ENCODE measurements at places on chromosomes 6 and 20.

- no peak for DNase-seq
These were observed 6.6 kb downstream of the FILIP1 start for GRCh38 chr6:75486850-75487518.

- no peak for DNase-seq
These were observed 3.8 kb downstream of the COL12A1 start for GRCh38 chr6:75201901-75202672.

- no peak for DNase-seq
These were observed 448 bp upstream of the RNF114 start for GRCh38 chr20:49935746-49936152.

DNA sequence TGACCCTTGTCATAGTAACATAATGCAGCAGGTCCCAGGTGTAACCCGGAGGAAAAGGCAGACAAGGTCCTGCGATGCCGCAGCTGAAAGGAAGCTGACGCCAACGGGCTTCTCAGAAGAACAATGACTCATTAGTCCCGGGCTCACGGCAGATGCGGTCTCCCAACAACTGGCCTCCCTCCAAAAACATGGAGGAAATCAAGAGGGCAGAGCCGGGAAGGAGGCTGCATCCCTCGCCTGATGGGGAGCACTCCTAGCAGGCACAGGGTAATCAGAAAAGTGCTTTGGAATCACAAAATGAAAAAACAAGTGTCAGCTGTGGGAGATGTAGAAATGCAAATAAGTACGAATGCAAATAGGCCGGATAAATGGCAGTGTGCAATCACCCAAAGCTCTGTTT lies 165.2 kb upstream of the AGPAT4 start:
- no peak for DNase-seq

GRCh38 chr20:62280303-62280702 lies 22.5 kb upstream of the ADRM1 start:
- DNase-seq, result no peak

GRCh38 chr6:98769546-98769945 lies 64.8 kb upstream of the POU3F2 start:
- peak; percentile 3 for DNase-seq

GRCh38 chr6:81762132-81762531 lies 9.7 kb upstream of the TENT5A start:
- no peak for DNase-seq

DNA sequence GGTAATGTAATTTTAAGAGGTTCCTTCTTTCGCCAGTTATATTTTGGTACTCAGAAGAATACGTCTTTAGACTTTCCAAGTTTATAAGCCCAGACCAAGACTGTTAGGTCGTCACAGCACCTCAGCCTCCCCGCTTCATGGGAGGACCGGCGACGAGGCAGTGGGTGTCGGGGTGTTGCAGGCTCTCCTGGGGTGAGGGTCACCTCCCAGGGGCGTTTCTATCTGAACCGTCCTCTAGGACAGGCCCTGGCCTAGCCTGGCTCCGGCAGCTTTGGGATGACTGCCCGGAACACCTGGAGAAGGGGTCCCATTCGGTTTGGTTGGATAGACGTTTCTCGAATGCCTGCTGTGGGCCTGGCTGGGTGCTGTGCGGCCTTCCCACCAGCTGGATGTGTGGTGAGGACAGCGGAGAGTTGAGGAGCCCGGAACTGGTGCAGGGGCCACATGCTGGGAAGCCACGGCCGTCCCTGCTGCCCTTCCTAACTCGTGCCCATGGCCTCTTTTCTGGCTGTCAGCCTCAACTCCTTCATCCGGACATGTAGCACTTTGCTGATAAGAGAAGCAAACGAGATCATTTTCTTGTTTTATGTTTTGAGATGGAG lies 1.1 kb downstream of the OSBPL2 start:
- no peak for DNase-seq

GRCh38 chr20:58432186-58432954 lies 43.3 kb downstream of the VAPB start:
- DNase-seq, result peak; percentile 28

DNA sequence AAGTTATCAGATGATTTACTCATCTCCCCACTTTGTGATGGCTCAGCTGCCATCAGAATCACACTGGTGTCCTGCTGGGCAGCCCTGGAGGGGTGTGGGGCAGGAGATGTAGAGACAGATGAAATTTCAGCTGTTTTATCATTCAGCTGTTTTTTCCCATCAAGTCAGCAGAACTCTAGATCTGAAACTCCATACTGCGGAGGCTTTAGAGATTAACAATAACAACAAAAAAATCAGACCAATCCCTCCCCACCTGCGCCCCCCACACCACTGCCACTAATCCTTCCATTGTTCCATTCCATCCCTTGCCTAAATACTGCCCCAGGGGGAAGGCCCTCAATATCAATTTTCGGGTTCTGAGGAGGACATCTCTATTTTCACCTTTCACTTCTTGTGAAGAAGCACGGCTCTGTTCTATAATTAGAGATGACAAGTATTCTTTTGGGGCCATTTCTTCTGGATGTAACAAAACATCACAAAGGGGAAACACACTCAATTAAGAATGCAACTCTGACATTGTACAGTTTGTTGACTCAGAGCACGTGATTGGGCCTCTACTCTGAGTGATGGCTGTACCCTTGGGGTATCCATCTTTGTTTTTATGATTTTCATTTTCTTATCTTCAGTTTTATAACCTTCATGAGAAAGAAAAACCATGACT lies 396.3 kb downstream of the ZFAND3 start:
- DNase-seq, result no peak

DNA sequence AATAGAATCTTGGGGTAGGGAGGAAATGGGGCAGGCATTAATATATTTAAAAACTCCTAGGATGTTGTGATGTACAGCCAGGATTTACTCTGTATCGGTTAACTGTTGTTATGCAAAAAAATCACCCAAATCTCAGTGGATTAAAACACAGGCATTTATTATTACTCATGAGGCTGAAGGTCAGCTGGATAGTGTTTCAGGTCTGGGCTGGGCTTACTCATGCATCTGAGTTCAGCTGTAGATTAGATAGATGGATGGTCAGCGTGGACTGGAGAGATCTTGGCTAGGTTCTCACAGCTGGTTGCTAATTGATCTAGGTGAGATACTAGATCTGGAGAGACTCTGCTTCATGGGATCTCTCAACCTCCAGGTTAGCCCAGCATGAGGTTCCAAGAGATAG lies 131.4 kb downstream of the BTBD3 start:
- no peak for DNase-seq

GRCh38 chr6:45959534-45960145 lies 56.0 kb downstream of the CLIC5 start:
- DNase-seq, result peak; percentile 79

DNA sequence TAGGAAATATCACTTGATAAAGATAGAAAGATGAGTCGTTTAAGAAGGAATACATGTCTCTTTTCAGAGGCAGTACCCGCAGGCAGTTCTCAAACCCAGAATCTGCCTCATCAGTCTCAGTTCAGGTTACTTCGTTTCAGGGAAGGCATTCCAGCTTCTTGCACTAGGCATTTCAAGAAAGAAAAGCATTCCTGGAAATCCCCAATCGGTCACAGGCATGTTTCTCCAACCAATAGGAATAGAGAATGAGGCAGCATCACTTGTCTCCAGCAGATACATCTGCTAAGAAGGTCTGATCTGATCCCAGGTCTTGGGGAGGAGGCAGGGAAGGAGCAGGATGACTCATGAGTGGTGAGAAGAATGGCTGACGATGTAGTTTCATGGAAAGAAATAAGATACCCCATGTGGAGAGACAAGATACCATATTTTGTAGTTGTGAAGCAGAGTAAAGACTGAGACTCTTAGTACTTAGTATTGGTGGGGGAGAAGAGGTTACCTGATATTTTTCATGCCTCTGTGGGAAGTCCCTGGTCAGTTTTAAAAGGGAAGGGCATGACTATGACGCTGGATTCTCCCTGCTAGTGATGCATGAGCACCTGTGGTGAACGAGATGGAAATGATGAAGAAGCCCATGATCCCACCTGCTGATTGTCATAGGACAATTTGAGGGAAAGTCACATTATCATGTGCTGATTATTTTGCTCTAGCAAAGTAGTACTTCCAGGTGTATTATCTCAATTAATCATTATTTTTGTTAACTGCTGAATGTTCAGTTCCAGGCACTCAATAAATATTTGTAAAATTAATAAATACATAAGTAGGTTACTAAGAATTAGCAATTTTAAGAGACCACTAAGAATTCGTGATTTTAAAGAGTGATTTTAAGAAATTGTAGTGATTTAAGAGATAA lies 20.3 kb upstream of the HLA-DRB1 start:
- peak; percentile 78 for DNase-seq

- DNase-seq, result no peak
These were observed 56.6 kb downstream of the TNFRSF21 start for GRCh38 chr6:47253136-47253535.

- no peak for DNase-seq
These were observed 192.2 kb downstream of the GJA10 start for GRCh38 chr6:90086517-90086916.

- DNase-seq, result peak; percentile 28
These were observed 35.6 kb upstream of the LAMP5 start for GRCh38 chr20:9478771-9479170.

GRCh38 chr6:138577151-138577915 lies 78.0 kb upstream of the NHSL1 start:
- DNase-seq, result no peak

DNA sequence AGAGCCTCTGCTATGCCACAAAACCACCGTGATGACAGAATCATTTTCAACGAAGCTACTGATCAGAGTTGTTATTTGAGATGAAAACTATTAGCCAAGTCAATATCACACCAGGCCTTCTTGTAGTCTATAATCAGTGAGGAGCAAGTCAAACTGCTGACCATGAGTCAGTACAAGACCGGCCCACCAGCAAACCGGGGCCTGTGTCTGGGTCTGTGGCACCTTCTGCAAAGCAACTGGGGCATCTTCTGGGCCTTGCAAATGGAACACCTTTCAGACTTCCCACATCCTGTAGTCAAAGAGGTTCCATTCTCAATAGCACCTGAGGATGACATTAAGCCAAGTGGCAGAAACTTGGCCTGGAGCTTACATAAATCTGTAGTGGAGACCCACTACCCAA lies 38.5 kb downstream of the CPXM1 start:
- DNase-seq, result no peak

DNA sequence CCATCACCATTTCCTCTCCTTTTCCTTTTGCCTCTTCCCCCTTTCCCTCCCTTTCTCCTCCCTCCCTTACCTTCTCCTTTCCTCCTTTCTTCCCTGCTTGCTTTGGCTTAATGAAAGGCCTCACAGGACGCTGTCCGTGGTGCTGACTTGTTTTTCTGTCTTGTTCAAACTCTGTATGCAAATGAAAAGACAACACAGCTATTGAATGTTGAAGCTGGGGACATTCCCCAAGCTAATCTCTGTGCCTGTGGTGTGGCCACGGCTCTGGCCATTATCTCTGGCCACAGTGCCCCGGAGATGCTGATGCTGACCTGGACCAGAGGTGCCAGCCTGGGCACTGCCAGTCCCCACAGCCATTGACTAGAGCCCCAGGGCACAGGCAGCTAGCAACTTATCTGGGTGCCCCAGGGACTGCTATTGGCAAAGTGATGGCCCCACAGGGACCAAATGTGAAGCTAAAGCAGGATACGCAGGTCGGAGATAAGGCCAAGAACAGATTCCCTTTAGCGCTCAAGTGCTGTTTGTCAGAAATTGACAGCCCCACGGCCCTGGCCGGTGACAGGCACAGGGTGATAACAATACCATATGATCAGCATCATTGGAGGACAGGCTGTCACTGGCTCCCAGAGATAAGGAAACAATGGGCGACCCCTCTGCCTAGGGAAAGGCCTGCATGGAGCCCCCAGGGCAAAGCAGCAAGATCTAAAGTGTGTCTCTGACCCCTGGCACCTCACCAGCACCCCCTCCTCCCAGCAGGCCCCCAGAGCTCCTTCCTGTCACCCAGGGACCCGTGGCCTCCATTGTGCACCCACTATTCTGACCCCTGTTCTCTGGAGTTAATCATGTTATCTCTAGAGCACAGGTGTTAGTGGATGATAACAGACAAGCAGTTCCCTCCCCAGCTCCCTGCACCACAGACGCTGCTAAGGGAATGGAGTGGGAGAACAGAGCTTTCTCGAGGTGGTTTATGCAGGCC lies 31.6 kb upstream of the SLC32A1 start:
- peak; percentile 79 for DNase-seq

- no peak for DNase-seq
These were observed 210.5 kb upstream of the SHLD1 start for GRCh38 chr20:5539691-5540090.

- DNase-seq, result no peak
These were observed 70.0 kb upstream of the SASH1 start for GRCh38 chr6:148272597-148272996.

DNA sequence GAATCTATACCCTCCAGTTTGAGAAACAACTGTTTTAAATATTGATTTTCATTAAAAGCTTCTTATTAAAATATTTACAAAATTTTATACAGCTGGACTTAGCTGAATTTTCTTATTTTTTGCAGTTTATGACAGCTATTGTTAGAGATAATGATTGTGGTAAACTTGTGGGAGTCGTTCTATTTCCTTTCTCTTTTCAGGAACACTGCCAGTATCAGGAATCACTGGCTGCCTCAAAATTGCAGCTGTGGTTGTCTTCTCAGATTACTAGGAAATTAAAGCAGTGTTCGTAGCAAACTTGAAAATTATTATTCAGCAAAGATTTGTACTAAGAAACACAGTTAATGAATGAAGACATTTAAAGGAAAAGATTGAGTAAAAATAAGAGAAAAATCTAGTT lies 311.0 kb downstream of the CENPW start:
- DNase-seq, result no peak

DNA sequence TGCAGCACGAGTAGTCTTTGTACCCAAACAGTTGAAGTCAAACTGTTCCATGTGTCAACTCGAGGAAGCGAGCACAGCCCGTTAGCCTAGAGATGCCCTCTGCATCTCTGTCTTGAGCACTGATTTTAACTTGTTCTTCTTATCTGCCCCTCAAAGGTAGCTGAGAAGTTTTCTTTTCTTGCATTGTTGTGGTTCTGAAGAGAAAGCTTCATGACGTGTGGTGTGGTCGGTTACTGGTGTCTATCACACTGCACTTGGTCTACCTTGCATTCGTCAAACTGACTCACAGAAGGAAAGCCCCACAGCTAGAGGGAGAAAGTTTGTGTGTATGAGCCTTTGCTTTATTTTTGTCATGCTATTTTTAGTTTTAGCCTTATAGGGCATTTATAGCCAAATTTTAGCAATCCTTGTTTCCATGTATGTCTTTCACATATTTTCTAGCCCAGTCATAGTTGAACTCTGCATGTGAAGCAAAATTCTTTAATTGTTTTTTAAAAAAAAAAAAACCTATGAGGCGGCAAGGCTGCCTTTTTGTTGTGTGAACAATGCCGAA lies 115.1 kb downstream of the JAG1 start:
- DNase-seq, result no peak

All from lung (tissue), 17 donors.